ENCODE measurements at places on chromosomes 3 and 15.

DNA sequence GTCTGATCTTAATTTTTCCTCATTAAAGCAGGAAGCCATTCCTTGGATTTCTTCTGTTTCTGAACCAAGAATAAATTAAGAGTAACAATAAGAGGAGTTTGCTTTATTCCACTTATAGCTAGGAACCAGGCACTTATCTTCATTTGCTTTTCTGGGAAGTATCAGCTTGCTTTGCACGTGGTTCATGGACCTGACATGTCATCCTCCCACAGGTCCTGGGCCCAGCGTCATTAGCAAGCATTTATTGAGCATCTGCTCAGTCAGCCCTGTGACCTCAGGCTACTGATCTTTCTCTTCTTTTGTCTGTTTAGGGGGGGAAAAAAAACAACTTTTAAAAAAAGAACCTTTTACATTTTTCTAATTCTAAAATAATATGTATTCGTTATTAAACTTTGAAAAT is 34.7 kb upstream of the CRTC3 start:
- no peak for DNase-seq

DNA sequence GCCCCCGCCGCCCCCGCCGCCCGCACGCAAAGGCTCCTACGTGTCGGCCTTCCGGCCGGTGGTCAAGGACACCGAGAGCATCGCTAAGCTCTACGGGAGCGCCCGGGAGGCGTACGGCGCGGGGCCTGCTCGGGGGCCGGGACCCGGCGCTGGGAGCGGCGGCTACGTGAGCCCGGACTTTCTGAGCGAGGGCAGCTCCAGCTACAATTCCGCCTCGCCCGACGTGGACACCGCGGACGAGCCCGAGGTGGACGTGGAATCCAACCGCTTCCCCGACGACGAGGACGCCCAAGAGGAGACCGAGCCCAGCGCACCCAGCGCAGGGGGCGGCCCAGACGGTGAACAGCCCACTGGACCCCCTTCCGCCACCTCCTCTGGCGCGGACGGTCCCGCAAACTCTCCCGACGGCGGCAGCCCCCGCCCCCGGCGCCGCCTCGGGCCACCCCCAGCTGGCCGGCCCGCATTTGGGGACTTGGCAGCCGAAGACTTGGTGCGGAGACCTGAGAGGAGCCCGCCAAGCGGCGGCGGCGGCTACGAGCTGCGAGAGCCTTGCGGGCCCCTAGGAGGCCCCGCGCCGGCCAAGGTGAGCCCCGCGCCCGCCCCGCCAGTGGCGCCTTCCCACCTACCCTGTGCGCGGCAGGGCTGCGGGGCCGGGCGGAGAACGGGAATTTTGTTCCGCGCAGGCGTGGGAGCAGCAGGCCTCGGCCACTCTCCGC is 2.4 kb downstream of the SKOR1 start:
- no peak for DNase-seq

- no peak for DNase-seq
Measured at GRCh38 chr15:73800662-73801345, 47.7 kb upstream of the INSYN1 start.

DNA sequence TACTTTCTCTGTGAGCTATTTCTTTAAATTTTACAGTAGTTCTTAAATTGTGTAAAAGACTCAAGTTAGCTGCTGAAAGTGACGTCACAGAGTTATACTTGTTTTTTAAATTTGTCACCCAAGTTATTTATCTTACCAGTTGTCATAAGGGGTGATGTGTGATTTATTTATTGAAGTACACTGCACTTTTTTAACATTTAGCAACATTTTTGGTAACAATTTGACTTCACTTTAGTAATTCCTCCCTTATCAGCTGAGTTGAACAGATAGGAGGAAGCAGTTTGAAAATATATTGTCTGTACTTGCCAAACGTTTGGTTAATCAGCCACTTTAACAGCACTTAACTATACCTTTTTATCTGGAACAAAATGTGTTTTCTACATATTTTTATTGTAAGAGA is 3.8 kb downstream of the STT3B start:
- no peak for DNase-seq

DNA sequence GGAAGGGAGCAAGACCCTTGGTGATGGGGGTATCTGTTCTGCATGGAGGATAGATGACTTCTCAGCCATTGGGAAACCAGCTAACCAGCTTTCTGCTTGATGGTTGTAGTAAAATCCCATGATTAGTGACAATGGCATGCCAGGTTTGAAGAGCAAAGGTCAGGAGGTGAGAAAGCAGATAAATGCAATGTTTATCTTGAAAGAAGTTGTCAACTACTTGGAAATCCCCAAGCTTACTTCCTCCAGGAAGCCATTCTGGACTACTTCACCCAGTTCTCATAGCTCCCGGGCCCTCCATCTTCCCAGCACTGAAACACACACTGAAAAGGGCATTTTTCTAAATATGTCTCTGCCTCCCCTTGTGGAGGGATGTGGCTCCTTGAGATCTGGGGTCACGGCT is 51.3 kb downstream of the SMAD3 start:
- DNase-seq, result no peak

DNA sequence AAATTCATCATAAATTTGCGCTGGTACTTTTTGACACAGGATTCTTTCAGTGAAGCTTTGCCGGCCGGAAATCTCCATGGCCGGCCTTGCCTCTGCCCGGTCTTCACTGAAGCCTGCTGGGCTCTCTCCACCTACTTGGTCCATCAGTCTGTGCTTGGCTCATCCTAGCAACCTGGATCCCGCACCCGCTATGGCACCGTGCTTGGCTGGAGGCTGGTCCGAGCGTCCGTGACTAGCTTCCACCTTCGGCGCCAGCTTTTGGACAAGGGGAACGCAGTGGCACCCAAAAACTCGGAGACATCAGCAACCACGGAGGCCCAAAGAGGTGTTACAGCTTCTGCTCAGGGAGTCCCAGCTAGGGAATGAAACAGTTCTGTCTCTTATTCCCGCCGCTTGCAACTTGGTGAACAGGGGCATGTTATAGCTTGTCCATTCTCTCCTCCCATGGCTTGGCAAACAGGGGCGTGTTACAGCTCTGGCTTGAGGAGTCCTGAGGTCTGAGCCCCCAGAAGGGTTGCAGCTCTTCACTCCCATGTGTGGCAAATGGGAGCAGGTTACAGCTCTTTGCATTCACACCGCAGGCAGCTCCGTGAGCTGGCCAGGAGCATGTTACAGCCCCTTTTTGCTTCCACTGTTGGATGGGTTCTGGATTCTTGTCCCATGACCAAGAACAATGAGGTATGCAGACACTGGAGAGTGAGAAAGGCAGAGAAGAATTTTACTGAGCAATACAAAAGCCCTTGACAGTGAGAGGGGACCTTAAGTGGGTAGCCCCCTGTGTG is 204.2 kb downstream of the DIPK2A start:
- no peak for DNase-seq

- DNase-seq, result no peak
Measured at GRCh38 chr3:195411836-195412235, 31.0 kb downstream of the ACAP2 start.

- no peak for DNase-seq
Measured at GRCh38 chr3:194375473-194376240, 6.1 kb upstream of the LRRC15 start.

DNA sequence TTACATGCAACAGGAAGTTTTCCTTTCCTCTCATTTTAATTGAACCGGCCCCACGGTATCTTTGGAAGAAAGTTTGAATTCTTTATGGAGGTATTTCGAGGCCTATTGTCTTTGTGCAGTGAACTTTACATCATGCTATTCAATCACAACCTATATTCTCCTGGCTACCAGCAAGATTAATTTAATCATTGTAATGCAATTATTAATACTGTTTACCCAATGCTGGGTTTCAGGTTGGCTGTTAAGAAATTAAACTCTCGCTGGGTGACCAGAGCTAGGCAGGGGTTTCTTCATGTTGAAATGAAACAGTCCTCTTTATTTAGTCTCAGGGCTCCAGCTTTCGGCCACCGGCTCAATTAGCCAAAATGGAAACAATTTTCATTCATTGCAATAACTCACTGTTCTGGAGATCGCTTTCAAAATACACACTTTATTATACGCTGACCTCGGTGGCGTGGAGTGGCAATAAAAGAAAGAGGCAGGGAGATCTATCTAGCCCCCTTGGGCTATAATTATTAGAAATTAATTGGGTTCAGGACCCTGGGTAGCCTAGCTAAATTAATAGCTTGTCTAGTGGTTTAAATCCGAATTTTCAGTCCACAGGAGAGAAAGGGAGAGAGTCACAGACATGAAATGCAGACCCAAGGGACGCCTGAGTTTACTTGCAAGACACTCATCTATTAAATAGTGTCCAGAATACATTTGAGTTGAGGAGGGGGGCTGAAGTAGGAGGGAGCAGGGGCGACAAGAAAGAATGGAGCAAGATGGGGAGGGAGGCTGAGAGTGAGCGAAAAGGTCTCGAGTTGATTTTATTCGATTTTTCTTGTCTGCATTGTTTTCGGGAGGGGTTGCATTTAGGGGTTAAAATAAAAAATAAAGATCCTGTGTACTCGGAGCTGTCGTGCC is 3.9 kb upstream of the MECOM start:
- no peak for DNase-seq

- no peak for DNase-seq
Measured at GRCh38 chr3:127986803-127987202, 65.4 kb upstream of the SEC61A1 start.

Measured in NCI-H460 (cell line).